ENCODE measurements at places on chromosomes 6 and 20.

DNA sequence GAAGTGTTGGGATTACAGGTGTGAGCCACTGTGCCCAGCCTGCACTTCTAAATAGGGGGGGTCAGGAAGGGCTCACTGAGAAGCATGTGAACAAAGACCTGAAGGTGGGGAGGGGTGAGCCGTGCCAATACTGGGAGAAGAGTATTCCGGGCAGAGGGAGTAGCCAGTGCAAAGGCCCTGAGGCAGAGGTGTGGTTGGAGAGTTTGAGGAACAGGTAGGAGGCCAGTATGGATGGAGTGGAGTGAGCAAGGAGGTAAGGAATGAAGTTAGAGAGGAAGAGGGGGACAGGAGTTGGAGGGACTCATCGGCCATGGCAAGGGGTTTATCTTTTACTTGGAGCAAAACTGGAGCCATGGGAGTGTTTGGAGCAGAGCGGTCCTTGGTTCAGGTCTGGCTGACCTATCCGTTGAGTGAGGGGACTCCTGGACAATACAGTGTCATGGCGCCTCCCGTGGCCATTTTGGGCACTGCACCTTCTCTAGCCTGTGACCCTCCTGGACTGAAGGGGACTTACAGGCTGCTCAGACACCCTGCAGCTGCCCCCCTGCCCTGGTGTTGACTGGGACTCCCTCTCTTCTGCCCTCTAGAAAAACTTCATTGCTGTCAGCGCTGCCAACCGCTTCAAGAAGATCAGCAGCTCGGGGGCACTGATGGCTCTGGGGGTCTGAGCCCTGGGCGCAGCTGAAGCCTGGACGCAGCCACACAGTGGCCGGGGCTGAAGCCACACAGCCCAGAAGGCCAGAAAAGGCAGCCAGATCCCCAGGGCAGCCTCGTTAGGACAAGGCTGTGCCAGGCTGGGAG, 12.1 kb downstream of the FOXS1 start:
- DNase-seq, result no peak

- DNase-seq, result no peak
Measured at GRCh38 chr20:50554694-50555579, 44.8 kb downstream of the PTPN1 start.

DNA sequence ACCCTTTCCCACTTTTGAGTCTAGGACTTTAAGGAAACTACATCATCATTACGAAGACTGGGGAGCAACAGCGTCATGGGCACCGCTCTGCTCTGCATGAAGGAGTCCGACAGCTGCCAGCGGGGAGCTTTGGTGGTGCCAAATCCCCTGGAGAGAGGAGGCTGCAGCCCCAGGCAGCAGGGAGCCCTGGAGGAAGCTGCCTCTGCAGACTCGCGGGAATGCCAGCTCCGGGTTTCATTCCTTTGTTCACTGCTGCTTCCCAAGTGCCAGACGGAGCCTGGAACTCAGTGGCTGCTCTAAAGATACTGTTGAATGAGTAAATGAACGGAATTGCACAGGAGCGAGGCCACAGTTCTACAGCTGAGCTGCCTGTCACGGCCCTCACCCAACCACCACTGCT, 196.5 kb upstream of the THBS2 start:
- no peak for DNase-seq

GRCh38 chr6:143700684-143701348, 23.1 kb downstream of the PHACTR2 start:
- DNase-seq, result no peak

DNA sequence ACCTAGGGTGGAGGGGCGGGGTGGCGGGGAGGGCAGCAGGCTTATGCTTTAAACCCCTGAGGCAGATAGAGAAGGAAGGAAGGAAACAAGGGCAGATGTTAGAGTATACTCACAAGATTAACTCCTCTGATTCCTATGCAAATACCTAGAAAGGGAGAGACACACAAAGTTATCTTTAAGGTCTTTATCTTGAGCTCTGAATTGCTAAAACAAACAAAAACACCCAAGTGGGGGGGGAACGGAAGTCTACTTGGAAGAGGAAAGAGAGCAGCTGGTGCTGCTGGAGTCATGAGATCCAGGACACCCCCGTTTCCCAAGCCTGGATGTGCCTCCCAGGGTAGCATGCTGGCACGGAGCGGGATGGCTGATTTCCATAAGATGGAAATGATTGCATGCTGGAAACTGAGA, 43.4 kb downstream of the PLAGL1 start:
- DNase-seq, result no peak

DNA sequence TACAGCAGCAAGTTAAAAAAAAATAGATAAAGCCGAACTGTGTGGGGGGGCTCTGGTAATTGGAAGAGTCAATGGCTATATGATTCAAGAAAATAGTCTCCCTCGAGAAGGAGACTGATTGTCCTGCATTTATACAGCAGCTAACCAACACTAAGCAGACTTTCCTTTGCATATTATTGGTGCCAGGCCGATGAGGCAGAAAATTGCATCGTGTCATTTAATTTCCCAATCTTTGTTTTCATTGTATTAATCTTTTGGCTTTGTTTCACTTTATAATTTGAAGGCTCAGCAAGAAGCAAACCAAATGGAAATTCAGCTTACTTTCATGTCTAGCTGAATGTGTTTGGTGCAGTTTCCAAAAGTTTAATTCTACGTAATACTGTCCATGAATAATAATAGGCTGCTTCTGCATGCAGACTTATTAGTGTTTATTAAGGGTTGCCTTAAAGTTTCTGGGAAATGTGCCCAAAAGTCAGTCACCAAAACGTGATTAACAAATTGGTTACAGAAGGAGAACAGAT, 258.5 kb downstream of the HACE1 start:
- DNase-seq, result no peak

DNA sequence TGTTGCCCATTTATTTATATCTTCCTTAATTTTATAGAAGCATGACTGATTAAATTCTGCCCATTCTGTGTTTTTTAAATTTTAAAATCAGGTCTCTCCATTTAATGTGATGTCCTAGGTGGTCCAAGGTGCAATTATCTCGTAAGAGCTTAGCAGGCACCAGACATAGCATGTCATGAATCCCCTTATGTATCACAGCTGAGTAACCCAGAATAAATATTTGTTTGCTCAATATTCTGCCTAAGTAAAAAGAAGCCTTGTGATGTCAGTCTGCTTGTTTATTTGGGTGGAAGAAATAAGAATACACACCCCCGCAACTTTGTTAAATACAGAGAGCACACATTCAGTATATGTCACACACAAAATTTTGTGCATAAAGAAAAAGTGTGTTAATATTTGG, 211.3 kb downstream of the FARS2 start:
- DNase-seq, result no peak

- no peak for DNase-seq
Measured at GRCh38 chr6:144653885-144654505, 368.9 kb downstream of the UTRN start.

DNA sequence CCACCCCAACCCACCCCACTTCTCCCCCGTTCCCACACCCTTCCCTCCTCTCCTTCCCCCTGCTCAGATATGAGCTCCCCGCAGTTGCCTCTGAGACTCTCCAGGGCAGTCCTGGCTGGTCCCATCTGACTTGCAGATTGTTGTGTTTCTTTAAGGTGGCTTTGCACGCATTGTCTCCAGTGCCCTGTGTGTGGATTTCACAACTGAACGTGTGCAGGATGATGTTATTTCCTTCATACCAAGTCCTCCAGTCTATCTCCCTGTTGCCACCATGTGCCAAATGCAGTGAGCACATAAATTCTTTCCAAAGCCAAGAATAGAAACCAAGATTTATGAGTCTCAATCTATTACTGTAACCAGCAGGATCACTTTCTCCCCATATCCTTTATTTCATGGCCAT, 79.1 kb downstream of the TMEM242 start:
- no peak for DNase-seq

GRCh38 chr6:129448965-129449364, 261.0 kb downstream of the ARHGAP18 start:
- no peak for DNase-seq

GRCh38 chr20:42018979-42019378, 400.8 kb upstream of the CHD6 start:
- DNase-seq, result no peak

GRCh38 chr6:129473546-129473945, 236.4 kb downstream of the ARHGAP18 start:
- DNase-seq, result no peak

DNA sequence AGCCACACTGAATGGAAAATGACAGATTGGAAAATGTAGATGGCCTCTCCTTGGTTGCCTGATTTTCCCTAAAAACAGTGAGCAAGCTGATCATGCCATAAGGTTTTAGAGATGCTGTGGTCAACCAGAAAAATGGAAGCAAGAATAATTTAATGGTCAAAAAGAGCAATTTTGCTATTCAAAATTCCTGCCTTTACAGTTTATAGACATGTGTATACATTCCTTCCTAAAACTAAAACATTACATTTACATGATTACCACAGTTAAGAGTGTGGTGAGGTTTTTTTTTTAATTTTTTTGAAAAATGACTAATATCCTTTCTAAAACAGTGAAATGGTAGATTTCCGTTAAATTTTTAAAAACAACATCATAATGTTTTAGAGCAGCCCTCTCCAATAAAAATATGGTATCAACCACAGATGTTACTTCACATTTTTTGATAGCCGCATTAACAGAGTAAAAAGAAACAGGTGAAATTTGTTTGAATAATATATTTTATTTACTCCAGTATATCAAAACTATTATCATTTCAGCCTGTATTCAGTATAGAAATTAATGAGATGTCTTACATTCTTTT, 407.0 kb upstream of the SOX4 start:
- no peak for DNase-seq

DNA sequence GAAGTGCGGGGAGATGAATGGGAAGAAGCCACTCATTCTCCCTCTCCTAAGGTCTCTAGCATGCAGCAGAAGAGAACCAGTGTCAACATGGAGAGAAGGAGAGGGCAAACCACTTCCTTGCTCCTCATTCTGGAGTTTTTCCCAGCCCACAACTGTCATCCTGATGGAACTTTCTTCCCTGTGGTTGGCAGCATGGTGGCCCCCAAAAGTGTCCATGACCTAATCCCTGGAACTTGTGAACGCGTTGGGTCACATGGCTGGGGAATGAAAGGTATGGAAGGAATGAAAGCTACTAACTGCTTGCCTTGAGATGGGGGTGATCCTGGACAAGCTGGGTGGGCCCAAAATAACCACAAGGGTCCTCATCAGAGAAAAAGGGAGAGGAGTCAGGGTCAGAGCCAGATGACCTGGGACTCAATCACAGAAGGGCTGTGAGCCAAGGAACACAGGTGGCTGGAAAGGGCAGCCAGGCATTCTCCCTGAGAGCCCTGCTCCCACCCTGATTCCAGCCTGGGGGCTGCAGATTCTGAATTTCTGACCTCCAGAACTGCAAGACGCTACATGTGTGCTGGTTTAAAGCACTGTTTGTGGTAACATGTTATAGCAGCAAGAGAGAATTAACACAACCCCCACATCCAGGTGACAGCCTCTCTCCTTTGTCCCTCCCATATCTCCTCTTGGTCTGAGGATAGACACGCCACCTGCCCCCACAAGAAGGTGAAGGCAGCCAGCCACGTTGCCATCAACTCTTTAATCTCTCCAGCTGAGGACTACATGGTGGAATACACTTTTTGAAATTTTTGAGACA, 63.2 kb downstream of the PYGB start:
- no peak for DNase-seq

DNA sequence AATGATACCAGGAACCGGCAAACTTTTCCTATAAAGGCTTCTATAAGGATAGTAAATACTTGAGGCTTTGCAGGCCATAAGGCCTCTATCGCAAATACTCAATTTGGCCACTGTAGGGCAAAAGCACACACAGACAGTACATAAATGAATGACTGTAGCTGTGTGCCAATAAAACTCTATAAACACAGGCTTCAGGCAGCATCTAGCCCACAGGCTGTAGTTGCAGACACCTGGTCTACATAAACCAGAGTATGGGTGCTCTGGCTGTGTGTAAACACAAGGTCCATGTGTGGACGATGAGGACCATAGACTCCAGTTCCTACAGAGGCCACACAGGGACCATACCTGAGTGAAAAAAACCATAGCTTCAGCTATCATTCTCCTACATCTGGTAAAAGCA, 52.2 kb downstream of the ZMYND8 start:
- DNase-seq, result no peak

- DNase-seq, result no peak
Measured at GRCh38 chr20:49868964-49869363, 46.4 kb downstream of the SPATA2 start.

DNA sequence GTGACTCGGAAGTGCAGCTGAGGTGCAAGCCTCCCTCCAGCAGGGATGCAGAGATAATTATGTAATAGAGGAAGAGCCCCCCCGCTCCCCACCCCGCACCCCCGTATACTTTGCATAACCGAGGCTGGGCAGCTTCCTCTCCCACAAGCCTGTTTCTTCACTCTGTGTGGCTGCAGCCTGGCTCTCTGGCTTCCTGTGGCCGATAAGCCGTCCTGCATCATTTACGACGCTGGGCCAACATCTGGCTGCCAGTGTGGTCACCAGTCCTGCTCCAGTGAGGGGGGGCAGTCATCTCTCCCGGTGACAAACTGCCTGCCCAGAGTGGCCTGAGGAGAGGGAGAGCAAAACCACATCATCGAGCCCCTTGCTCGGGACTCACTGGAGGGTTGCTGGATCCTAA, 59.2 kb downstream of the RBM38 start:
- DNase-seq, result no peak

GRCh38 chr6:6586671-6587526, 1.6 kb upstream of the LY86 start:
- DNase-seq, result no peak

- peak; percentile 30 for DNase-seq
Measured at GRCh38 chr6:136846046-136846445, 23.7 kb downstream of the PEX7 start.

- DNase-seq, result no peak
Measured at GRCh38 chr20:60281295-60281694, 323.1 kb downstream of the CDH26 start.

DNA sequence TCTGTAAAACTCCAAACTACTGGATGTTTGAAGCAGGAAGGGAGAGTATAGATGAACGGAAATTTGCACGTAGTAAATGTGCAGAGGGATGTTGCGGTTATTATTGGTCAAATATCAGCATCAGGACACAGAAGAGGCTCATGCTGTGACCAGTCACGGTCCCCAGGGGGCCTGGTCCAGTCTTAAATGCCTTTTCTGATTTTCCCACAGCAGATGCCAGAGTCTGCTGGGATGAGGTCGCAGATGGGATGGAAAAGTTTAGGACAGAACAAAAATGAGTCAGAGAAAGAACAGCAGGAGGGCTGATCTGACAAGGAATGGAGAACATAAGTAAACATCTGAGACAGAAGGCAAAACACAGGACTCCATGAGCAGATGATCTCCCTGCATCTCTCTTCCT, 11.7 kb upstream of the SIRPG start:
- no peak for DNase-seq
